Hematopoietic multipotent progenitor cell (in vitro differentiated cells): ENCODE measurements at places on chromosomes 6 and 20. TPM values are rescaled to one million over a fixed set of nuclear protein-coding genes. Genes with fewer than 3 reads are reported as not detected.

DNA sequence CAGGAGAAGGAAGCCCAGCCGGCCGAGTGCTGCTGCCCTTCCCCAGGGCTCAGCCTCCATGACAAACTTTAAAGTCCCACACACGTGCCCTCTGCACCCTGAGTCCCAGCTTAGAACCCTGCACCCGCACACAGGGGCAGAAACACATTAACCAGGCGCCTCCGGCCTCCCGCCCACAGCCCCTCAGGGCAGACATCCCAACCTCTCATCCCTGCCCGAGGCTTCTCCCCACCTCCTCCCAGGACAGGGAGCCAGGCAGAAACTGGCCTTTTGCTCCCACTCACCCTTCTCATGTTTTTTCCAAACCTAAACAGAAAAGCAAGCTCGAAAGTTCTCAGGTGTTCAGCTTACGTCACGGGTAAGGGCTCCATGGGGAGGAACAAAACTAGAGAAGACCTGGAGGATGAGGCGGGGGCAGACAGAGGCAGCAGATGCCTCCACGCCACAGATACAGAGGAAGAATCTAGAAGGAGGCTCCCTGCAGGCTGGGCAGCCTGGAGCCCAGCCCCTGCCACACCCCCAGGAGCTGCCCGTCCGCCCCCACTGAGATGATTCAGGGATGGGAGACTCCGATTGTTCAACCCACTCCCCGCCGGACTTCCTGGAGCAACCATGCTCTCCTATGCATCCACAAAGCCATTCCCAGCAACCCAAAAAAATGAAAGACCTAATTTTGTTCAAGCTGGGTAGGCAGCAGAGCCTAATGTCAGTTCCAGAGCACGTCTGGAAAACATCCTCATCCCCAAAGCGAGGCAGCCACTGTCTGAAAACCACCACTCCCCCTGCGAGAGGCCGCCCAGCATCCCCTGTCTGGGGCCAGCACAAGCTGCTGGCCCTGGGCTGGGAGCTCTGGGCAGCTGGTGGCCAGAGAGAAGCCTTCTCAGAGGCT lies 8.8 kb downstream of the KCNQ2 start:
- DNase-seq = no peak

DNA sequence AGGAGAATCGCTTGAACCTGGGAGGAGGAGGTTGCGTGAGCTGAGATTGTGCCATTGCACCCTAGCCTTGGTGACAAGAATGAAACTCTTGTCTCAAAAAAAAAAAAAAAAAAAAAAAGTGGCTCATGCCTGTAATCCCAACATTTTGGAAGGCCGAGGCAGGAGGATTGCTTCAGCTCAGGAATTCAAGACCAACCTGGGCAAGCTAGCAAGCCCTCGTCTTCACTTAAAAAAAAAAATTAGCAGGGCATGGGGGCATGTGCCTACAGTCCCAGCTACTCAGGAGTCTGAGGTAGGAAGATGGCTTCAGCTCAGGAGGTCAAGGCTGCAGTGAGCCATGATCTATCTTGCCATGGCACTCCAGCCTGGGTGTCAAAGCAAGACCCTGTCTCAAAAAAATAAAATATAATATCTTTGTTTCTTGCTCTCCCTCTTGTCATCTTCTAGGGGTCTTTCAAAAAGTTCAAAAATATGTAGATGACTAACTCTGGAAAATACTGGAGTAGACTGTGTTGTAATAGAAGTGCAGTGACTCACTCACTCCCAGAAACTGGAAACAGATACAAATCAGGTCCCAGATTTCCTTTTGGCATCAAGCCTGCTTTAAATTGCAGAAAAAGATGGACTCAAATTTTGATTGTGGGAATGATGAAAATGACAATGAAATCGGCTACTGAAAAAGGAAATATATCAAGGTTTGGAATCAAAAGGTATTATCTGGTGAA lies 2.8 kb upstream of the GINM1 start:
- DNase-seq = no peak

FAM209B gene
- not detected for total RNA-seq

DNA sequence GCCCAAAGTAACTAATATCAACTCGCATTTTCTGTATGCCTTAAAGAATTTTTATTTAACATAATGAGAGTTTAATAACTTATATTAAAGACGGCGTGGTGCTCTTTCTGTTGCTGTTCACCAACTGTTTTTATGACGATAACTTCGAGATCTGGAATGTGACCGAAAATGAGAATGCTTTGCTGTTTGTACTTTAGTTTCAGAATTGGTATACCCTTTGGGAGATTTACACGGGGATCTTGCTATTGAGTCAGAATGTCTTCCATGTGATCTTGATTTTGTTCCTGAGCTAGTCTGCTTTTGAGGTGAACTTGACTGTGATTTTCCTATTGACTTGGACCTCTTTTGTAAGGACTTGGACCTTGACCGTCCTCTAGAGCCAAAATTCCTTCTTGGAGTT lies 17.9 kb downstream of the PNRC1 start:
- no peak for DNase-seq

GRCh38 chr6:17219098-17219497 lies 62.1 kb upstream of the RBM24 start:
- no peak for DNase-seq

GRCh38 chr6:159075506-159076228 lies 30.9 kb upstream of the TAGAP start:
- DNase-seq = no peak
